ENCODE measurements at places on chromosomes 1 and 21.

DNA sequence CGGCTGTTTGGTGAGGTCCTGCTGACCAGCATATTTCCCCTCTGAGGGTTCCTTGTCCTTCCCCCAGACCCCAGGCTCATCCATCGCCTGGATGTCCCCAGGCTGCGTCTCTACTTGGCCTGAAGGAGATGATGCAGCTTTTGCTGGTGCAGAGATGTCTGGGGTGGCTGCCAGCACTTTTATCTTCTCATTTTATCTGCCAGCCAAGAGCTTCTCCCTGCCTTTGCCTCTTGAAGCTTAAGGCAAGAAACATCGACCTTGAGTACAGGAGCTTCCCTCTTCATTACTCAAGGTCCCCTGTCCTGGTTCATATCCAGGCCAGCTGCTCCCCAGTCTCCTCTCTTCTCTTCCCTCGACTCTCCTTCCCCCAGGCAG is 9.2 kb upstream of the H6PD start:
- DNase-seq, result no peak

DNA sequence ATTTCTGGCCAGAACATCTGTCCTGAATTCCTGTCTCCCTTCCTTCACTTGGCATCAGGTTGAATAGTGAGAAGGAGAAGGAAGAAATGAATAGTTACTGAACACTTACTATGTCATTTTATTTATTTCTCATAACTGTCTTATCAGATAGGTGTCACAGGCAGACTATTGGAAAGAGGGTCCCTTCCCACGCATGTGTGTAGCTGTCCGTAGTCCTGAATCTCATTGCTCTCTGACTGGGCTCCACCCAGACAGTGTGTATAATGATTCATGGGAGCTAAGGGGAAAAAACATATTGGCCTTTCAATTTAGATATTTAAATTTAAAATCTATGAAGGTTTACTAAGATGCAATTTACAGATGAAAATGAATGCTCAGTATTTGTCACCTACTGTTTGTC is 86.1 kb downstream of the OMA1 start:
- DNase-seq, result no peak

DNA sequence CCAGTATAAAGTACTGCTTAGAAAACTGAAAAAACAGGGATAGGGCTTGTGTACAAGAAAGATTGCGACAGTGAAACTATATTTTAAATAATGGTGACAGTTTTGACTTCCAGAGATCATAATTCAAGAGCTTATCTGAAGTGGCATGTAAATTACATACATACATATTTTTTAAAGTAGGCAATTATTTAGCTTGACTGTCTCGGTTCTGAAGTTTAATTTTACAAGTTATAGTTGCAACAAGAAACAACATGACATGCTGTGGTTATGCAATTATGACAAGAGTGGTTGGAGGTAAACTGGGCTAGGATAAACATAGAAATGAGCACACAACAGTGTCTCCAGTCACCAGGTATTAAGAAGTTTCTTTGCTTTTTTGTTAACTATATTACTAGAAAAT is 4.1 kb downstream of the C1orf21 start:
- no peak for DNase-seq

DNA sequence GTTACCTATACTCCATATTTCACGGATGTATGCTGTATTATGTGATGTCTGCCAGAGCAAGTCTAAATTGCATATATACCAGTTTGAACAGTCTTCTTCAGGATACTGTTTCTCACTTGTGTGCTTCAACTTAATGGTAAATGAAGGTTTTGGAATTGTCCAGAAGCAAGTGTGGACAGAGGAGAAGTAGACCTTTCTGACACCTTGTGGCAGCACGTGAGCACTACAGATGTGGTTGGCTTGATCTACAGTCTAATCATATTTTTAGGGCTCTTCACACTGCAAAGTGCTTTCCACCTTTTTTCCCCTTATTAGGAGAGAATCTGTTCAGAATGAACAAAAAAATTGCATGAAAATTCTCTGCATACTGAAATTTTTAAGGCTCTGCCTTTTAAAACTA is 10.9 kb downstream of the MORC3 start:
- no peak for DNase-seq

GRCh38 chr1:179971563-179972496 is 17.2 kb downstream of the CEP350 start:
- no peak for DNase-seq
